Fibroblast of skin of right biceps (primary cell): ENCODE measurements at places on chromosomes 2 and 18.

- no peak for DNase-seq
Measured at GRCh38 chr2:85439986-85440385, 21.5 kb downstream of the SH2D6 start.

DNA sequence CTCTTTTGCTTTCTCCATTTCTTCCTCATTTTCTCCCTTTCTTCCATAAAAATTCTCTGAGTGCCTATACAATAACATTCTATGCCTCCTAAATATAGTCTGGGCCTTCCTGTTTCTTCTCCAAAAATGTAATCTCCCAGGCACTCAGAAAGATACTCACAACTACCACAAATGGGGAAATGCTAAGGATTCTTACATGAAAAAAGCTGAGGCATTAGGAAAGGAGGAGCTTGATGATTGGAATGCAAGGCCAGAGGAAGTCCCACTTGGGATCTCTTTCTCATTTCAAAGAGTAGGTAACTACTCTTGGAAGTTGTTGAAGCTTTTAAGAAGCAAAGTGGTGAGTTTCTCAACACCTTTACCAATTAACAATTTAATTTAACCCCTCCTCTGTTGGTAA, 3.4 kb downstream of the VSNL1 start:
- peak; percentile 82 for DNase-seq

GRCh38 chr2:239337122-239337876, 63.5 kb downstream of the HDAC4 start:
- no peak for DNase-seq

DNA sequence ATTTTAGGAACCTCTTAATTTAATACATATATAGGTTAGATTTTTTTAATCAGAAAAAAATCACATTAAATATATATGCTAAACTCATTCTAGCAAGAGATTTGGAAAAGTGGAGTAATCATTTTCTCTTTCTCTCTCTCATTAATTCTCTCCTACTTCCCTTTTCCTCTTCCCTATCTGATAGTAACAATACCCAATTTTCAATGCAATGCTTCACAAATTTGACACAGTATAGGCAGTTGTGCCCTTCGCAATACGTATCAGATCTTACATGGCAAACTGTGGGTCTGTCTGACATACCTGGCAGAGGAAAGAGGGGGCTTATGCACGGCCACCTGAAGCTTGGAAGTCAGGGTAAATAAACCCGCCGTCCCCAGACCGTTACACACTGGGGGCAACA, 444.3 kb downstream of the NBAS start:
- DNase-seq, result no peak

- no peak for DNase-seq
Measured at GRCh38 chr2:191297033-191297432, 51.8 kb downstream of the MYO1B start.

DNA sequence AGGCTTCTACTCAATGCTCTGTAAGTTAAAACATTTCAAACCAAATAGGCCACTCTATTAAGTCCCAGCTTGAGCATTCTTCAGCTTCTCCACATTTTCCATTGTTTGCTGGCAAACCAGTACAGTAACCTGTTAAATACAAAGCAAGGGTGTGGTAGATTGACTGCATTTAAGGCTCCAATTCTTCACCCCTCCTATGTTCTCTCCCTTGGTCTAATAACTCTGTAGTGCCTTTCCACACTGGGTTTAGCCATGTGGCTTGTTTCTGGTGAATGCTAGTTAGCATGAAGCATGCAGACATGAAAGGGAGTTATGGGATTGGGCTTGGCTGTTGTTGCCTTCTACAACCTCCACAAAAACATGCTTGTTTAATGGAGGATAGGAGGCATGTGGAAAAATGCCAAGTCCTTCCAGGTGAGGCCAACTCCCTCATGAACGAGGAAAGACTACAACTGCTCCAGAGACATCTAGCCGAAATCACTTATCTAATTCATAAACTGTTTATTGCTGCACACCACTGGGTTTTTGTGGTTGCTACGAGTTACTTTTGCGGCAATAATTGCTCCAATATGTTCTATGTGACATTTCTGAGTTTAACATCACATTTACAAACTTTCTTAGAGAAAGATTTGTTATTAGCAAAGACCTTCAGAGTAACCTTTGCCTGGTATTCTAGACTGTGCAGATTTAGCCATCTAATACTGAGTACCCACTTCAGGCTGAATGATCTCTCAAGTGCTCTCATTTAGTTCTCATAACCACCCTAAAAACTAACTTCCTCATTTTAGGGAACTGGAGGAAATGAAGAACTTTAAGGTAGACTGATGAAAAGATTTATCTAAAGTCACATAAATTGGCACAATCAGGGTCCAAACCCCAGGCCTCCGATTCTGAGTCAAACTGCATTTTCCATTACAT, 104.0 kb downstream of the SMAD2 start:
- DNase-seq, result no peak

DNA sequence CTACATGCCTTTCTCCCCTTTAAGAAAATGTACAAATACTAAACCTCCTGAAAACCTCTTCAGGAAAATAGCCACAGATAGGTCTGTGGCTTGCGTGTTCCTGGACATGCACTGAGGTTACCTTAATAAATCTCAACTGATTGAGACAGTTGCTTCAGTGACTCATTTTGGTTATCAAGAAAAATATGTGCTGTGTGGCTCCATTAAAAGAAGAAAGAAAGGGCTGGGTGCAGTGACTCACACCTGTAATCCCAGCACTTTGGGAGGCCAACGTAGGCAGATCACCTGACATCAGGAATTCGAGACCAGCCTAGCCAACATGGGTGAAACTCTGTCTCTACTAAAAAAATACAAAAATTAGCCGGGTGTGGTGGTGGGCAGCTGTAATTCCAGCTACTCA, 27.1 kb downstream of the CREG2 start:
- DNase-seq, result peak; percentile 24

GRCh38 chr2:234256516-234256915, 206.0 kb downstream of the SPP2 start:
- DNase-seq, result no peak

DNA sequence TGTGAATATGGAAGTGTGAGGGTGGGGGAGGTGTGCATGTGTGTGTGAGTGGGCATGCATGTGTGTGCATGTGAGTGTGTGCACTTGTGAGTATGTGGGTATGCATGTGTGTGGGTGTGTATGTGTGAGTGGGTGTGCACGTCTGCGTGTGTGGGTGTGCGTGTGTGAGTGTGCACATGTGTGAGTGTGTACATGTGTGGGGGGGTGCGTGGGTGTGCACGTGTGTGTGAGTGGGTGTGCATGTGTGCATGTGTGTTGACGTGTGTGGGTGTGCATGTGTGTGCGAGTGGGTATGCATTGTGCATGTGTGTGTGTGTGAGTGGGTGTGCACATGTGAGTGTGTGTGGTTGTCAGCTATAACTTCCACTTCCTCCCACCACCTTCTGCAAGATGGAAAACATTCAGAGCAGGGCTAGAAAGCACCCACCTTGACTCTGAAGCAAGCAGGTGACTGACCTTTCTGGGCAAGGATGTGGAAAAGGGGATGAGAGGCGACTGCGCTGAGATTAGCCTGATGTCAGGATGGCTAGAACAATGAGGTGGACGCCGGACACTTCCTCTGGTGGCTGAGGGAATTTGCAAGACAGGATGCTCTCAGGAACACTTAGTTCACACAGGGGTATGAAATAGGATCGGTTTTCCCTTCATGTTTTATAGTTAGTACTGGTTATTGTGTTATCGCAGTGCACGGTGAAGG, 103.6 kb downstream of the ACKR3 start:
- no peak for DNase-seq

DNA sequence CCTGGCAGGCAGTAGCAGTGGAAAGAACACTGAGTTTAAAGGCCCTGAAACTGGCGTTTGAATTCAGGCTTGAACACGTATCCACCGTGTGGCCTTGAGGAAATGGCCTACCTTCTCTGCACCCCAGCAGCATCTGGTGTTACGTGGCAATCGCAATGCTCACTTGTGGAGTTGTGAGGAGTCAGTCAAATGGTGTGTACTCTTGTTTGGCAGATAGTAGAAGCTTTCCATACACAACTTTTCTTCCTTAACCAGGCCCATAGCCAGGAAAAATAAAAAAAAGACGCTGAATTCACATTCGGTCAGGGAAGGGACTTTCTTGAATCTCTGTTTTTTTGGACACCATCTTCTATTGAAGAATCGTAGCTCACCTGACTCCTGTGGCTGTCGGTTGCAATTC, 1101.5 kb upstream of the KLHL29 start:
- no peak for DNase-seq

DNA sequence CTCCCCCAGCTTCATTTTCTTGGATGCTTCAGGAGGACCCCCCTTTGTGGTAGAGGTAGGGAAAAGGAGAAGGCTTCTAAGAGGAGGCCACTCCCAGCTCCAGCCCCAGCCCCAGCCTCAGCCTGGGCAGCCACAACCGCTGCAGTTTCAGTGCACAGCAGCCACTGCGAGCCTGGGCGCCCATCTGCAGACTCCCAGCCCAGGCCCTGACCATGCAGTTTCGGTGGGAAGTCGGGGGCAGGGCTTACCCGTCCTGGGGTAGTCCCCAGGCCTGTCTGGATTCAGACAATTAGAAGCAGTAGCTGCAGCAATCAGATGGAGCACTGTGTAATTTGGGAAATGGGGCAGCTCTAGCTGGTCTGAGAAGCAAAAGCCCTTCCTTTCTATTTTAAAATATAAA, 28.6 kb downstream of the ITM2C start:
- no peak for DNase-seq

- no peak for DNase-seq
Measured at GRCh38 chr2:222805591-222806304, 55.1 kb upstream of the ACSL3 start.

DNA sequence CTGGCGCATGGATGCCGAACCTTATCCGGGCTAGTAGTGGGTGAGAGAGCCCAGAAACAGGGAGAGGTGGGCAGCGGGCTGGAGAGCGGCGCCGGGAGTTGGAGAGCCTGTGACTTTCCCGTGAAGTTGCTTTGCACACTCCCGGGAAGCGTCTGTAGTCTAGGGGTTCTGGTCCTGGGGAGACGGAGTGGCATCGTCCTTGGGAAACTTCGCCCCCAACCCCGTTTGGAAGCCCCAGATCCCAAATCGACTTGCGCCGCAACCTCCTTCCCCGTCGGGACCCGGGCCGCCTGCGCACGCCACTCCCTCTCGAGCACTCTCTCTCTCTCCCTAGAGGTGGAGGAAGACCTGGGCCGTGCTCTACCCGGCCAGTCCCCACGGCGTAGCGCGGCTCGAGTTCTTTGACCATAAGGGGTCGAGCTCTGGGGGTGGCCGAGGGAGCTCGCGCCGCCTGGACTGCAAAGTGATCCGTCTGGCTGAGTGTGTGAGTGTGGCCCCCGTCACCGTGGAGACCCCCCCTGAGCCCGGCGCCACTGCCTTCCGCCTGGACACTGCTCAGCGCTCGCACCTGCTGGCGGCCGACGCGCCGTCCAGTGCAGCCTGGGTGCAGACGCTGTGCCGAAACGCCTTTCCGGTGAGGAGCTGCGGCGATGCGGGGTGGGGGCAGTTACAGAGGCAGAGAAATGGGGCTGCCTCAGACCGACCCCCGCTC, 456 bp downstream of the DOK1 start:
- DNase-seq, result no peak

GRCh38 chr2:27014771-27015433, 17.9 kb upstream of the TMEM214 start:
- DNase-seq, result no peak

GRCh38 chr2:65536596-65536995, 104.2 kb upstream of the SPRED2 start:
- no peak for DNase-seq

- DNase-seq, result no peak
Measured at GRCh38 chr2:219116776-219117646, 43.6 kb downstream of the NHEJ1 start.
